ENCODE measurements at places on chromosomes 4 and X.

DNA sequence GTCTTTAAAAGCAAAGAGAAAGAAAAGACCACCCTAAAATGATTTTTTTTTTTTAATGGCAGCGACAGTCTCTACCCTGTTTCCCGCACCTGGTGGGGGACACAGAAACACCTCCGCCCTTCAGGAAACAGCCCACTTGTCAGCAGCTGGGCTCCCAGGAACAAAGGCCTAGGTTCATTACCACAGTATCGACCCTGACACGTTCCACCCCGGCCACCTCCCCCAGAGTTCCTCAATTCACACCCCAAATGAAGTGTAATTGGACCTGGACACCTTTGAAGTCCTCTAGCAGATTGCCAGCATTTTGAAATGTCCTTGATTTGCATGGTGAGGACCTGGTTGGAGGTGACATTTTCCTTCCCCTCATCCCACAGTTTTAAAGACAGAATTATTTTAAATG, 175.0 kb upstream of the BCOR start:
- no peak for DNase-seq

DNA sequence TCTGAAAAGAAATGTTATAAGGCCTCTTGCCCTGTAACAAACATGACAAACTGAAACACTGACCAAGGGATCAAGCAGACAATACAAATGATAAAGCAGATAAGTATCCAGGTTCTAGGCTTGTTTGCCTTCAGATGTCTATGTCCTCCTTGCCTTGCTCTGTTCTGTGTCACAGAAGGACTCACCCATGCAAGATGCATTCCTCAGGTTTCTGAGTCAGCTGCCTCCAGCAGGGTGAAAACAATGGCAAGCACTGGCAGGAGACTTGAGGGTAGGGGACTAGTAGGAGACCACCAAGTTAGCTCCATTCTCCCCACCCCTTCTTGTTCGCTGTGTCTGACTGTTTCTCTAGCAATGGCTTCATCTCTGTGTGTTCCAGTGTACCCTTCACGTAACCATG, 76.6 kb upstream of the CXXC4 start:
- no peak for DNase-seq

- no peak for DNase-seq
Observed at GRCh38 chr4:22029803-22030202, 81.2 kb upstream of the KCNIP4 start.

- DNase-seq, result no peak
Observed at GRCh38 chrX:17247144-17247543, 127.9 kb upstream of the NHS start.

DNA sequence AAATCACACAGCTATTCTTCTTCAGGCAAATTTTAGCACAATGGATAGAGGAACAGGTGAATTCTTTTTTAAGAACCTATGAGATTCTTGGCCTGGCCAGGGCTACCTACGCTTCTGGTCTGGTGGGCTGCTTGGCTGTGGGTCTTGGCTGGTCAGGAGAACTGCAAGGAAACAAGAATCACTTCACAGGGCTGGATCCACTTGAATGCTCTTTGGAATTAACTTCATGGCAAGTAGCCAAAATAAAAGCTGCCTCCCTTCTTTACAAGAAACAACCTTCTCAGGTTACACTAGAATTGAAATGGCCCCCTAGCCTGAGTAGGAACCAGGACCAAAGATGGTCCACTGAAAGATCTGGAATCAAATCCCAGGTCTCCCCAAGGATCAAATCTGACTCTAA, 519.1 kb downstream of the IQCM start:
- DNase-seq, result no peak

- no peak for DNase-seq
Observed at GRCh38 chr4:60359746-60360367, 840.3 kb upstream of the ADGRL3 start.

GRCh38 chr4:165207016-165207430, 338 bp upstream of the KLHL2 start:
- no peak for DNase-seq

- no peak for DNase-seq
Observed at GRCh38 chrX:46953137-46953527, 40.9 kb downstream of the JADE3 start.

DNA sequence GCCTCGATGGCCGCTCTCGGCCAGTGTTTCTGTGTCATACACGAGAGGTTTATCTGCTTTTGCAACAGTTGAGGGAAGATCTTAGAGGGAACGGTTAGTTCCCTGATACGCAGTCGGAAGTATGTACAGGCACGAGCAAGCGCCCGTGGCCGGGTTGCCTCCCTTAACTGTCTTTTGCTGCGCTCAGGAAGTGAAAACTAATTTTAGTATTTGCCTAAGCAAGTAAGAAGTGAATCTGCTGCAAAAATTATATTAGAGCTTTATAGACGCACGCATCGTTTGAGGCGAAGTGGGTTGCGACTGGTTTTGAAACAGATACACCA, 695 bp downstream of the MTM1 start:
- DNase-seq, result peak; percentile 43

DNA sequence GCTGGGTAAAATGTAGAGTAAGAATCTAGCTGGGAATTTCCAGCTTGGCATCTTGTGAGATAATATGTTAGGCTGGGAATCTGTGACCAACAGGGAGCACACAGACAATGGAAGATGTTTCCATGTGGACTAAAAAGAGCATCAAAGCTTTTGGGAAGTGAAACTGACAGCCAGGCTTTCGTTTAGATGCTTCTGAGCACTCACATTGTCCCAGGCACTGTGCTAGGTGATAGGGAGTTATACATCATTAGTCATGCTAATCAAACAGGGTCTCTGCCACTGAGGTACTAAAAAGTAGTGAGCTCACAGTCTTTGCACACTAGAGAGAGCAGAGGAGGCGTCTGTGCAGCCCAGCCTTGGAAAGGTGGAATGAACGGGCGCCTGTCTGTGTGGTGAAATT, 101.9 kb upstream of the SCOC start:
- DNase-seq, result no peak

DNA sequence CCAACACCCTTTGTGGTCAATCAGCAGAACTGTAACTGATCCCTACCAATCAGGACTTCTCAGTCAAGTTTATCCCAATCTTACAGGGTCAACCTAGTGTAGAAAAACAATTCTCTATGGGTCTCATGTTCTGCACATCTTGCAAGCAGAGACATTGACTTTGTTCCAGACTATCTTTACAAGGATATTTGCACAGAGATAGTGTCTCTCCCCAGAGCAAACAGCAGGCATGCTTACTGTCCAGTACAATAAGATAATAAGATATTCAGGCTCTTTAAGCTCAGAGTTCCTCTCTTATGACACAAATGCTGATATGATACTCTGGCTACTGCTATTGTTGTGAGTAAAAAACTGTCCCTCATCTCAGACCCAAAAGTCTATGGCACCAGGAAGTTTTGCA, 53.2 kb downstream of the ACSL4 start:
- no peak for DNase-seq

DNA sequence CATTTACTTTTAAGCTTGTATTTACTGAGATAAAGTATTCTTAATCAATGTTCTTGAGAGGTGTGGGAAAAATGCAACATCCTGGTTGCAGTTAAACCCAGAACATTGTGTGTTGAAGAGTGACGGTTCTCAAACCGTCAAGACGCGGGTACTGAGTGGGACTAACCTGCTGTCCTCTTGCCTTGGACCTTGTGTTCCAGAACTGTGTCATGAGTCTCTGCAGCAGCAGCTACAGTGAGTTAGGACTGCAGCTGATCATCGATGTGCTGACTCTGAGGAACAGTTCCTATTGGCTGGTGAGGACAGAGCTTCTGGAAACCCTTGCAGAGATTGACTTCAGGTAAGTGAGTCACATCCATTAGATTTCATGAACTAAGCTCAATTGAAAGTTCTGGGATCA, 59.7 kb downstream of the HTT start:
- DNase-seq, result no peak

- no peak for DNase-seq
Observed at GRCh38 chrX:15546745-15547144, 46.1 kb downstream of the BMX start.

GRCh38 chr4:118909173-118909956, 20.7 kb downstream of the SYNPO2 start:
- DNase-seq, result no peak

- DNase-seq, result no peak
Observed at GRCh38 chr4:1338752-1339414, 8.1 kb upstream of the UVSSA start.

GRCh38 chrX:81168391-81168790, 33.3 kb downstream of the HMGN5 start:
- DNase-seq, result no peak

GRCh38 chr4:123114915-123115756, 192.7 kb upstream of the NUDT6 start:
- no peak for DNase-seq

DNA sequence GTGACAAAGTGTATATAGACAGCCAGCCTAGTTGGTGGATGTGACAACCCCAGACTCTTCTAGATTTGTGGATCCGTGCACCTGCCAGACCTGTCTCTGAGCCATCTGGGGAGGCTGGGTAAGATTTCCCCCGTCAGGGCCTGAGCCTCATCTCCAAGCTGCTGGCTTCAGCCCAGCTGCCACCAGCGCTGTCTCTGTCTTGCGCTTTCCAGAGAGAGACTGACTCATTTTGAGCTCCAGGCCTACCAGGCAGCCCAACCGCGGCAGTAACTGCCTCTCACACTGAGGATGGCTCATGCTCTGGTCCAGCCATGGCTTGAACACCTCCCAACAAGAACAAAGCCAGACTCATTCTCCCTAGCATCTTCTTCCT, 26.4 kb downstream of the NOP14 start:
- DNase-seq, result no peak

DNA sequence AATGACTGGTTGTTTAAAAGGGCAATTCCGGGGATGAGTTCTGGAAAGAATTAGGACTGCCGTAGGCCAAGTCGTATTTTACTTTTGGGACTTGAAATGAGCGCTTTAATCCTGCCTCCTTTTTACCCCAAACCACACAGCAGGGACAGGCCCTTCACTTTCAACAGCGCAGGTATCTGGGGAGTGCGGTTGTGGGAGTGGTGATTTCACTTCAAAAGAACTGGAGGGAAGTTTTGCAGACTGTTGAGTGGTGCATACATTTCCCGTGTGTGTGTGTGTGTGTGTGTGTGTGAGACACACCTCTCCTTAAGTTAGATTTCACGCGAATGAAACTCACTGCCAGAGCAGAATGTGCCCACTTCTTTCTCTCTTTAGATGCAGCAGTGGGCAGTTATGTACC, 2.8 kb downstream of the NHS start:
- no peak for DNase-seq

GRCh38 chr4:175034986-175035705, 117.0 kb downstream of the ADAM29 start:
- no peak for DNase-seq

DNA sequence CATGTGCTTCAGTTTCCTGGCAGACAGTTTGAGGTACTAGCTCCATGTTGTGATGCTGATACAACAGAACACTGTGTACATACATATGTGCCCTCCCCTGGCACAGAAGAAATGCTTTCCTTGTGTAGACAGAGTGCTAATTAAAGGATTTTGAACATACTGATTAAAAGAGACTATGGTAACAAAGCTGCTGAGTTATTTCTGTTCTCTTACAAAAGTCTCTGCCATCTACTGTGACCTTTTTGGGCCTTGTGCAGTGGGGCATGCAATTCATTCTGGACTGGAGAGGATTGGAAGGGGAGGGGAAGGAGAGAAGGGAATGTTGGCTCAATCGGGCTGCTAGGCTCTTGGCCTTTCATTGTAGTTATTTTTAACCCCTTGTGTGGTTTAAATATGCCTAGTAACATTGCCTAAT, 6.0 kb downstream of the PDLIM5 start:
- no peak for DNase-seq

DNA sequence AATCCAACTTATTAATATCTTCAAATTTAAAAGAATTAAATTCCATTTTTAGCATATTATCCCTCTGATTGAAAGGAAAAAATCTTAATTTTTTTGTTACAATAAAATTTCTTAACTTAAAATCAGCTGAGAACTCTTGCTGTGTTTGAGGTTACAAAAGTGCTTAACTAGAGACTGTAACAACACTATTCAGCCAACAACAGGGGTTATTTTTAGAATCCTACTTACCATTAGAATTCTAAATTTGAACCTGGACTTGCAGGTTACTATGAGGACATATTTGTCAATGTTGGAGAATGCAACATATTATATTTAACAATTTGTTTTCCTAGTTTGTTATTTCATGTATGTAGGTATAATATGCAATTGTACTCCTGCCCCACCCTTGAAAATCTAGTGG, 238.1 kb upstream of the CXXC4 start:
- no peak for DNase-seq

- no peak for DNase-seq
Observed at GRCh38 chr4:119526786-119527550, 101.6 kb downstream of the PDE5A start.

GRCh38 chrX:123215397-123216089, 31.5 kb downstream of the GRIA3 start:
- no peak for DNase-seq

- DNase-seq, result peak; percentile 52
Observed at GRCh38 chrX:24081661-24082154, 27.0 kb downstream of the EIF2S3 start.

All from CD4-positive, alpha-beta T cell treated with Interleukin-4 for 1 hour (primary cell).